Placental pericyte (primary cell): ENCODE measurements at places on chromosomes 6 and 20. TPM values are rescaled to one million over a fixed set of nuclear protein-coding genes. Genes with fewer than 3 reads are reported as not detected.

Gene SDCBP2
- total RNA-seq, result 0.43 and 2.2 TPM in 2 replicates

Gene PEX3
- total RNA-seq, result 8.5 and 18.8 TPM in 2 replicates

Gene EFCAB8
- under 0.01 and 0.14 TPM in 2 replicates for total RNA-seq

Gene RNASET2
- 13.9 and 28.9 TPM in 2 replicates for total RNA-seq

Gene SLC26A8
- not detected in 2 replicates for total RNA-seq
